Stimulated activated CD4-positive, alpha-beta T cell treated with anti-CD3 and anti-CD28 coated beads, Interleukin-1b, Interleukin-23, amount 100 ng/mL, for 48 hours (primary cell): ENCODE measurements at places on chromosomes 6 and 20.

- no peak for DNase-seq
These were observed 152.8 kb downstream of the TMEM200A start for GRCh38 chr6:130518588-130518987.

DNA sequence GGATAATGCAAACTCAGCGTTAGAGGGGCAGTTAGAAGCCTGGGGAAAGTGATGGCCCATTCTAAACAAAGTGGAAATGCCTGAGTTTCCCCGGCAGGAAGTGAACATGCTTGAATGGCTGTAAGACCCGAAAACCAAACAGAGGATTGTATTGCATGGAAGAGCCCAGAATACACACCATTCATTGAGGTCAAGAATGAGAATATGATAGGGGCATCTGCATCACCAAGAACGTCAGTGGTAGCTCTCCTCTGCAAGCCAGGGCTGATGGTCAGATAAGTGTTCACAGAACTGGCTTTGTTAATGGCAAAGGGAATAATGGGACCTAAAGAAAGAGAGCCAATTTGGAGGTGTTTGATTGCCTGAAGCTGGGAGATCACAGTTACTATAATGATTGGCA lies 663.4 kb downstream of the KHDRBS2 start:
- no peak for DNase-seq

DNA sequence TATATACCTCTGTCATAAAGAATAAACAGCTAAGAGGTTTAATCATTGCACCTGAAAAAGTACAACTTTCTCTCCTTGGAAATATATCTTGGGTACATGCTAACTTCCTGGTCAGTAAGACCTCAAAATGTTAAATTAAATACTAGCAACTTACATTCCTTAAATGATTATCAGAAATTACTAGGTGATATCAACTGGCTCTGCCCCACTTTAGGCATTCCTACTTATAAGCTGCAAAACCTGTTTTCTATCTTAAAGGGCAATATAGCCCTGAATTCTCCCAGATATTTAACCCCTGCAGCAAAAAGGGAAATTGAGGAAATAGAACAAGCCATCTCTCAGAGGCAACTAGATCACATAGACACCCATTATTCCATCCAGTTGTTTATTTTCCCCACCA lies 20.8 kb downstream of the HLA-DPA1 start:
- DNase-seq = no peak

GRCh38 chr6:435441-436307 lies 44.1 kb downstream of the IRF4 start:
- DNase-seq = no peak

DNA sequence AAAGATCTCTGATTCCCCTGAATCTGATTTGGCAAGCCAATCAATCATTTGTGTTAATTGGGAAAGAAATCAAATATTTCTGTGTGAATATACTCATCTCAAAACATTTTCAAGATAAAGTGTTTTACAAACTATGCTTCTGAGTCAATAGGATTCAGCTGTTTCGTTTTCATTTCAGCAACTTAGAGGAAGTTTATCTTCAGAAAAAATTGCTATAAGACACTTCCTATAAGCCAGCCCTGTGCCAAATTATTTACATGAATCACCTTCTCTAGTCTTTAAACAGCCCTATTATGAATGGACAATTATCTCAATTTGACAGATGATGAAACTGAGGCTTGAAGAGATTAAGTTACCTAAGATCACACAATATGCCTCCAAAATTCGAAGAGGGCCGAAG lies 10.9 kb downstream of the DEFB129 start:
- DNase-seq = no peak

- DNase-seq = no peak
These were observed 9.8 kb downstream of the GPR31 start for GRCh38 chr6:167148021-167148420.

DNA sequence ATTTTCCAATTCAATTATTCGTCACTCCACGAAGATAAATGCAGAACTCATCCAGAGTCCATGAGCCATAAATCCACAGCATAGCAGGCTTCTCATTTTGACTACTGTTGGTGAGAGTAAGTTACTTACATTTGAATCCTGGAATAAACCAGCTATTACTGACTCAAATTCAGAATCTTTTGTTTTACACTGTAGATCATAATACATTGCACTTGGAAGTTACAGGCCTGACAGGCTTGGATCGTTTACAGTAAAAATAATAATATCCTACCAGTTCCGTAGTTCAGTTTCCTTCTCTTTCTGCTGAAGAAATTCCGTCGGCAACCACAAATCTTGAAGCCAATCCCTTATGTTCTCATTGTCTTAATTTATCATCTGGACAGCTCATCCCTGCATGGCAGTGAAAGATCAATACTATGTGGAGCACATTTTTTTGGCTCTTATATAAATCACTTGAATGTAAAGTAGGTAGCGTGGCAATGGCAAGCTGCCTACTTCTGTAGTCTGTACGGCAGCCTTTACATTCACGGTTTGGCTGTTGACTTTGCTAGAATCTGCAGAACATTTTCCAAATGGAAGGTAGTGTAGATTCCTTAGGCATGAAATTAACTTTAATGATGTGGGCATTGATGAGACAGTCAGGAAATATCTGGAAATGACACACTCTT lies 142.9 kb downstream of the WDR27 start:
- DNase-seq = no peak

GRCh38 chr20:45611054-45611453 lies 18.5 kb upstream of the WFDC10A start:
- DNase-seq = peak; percentile 64

DNA sequence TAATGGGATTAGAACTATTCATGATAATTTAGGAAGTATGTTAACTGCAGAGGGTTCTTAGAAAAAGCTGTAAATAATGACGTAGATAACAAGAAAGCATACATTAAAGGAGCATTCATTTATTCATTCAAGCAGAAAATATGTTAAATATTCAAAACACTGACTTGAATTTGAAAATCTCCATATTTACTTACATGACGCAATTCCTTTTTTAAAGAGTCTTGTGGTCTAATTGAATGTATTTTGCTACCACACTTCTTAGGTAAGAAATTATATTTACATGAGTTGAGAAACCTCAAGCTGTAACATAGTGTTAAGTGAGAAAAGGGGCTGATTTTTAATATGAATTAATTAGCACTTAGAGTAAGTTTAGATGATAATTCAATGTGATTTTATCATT lies 38.9 kb upstream of the NKAIN2 start:
- no peak for DNase-seq
